Muscle of back (tissue), 13 donors: ENCODE measurements at places on chromosomes 3 and 15. TPM values are rescaled to one million over a fixed set of nuclear protein-coding genes. Genes with fewer than 3 reads are reported as not detected.

GRCh38 chr15:65032801-65033537, 3.5 kb upstream of the MTFMT start:
- no peak for DNase-seq

DNA sequence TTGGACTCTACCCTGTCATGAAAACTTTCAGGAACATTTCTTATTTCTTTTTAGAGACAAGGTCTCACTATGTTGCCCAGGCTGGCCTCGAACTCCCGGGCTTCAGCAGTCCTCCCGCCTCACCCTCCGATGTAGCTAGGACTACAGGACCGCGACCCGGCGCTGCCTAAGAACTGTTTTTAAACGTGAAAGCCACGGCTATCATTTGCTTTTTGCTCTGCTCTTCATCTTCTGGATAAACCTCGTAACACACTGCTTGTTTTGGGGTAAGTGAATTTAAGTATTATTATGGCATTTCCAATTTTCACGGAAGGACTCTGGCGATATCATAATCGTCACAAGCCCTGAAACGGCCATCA, 14.3 kb upstream of the CCNL1 start:
- DNase-seq: no peak

DNA sequence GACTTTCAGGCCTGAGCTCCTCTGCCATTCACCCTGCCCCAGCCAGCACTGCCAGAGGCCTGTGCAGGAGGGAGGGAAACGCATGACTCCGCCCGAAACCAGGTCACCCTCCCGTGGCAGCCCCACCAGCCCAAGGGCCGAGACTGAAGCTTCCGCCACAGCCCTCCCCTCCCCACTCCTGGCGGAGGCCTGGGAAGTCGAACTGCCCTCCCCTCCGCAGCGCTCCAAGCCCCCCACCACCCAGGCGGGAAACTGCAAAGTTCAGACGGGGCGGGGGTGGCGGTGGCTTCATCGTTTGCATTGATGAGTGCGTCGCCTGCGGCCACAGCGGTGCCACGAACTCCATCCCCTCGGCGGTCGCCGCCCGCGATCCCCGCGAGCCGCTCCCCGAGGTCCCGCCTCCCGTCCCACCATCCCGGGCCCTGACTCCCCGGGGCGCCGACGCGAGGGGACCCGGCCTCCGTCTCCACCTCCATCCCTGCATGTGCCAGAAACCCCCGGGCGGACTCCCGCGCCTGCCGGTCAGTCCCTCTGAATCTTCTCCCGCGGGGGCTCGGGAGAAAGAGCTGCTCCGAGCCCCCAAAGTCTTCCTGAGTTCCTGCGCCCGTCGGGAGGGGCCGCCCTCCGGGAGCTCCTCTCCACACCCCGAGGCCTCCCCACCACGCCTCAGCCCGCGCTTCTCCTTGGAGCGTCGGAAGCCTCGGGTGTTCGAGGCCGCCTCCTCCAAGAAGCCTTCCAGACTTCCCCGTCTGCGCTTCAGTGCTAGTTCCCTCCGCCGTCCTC, 698 bp downstream of the MELTF start:
- no peak for DNase-seq

DNA sequence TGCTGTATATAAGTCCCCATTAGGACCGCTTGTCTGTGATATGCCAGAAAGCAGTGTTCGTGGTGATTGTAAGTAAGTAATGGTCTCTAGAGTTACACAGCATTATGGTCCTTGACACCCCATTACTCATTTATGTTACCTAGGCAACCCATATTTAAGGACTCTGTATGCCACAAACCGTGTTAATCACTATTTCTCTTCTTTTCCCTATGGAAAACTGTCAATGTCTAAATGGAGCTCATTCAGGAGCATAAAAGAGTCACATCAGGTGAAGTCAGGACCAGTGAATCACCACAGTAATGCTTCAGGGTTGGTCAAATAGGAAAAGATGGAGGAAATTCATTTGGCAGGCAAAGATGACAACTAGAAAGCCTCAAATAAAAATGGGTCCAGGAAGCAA, 146.6 kb upstream of the PEX5L start:
- no peak for DNase-seq

The GABRB3 gene
- 2.2 TPM for polyA plus RNA-seq

The RTP1 gene
- polyA plus RNA-seq: not detected

The ZNF774 gene
- polyA plus RNA-seq: 2.7 TPM

- no peak for DNase-seq
Measured at GRCh38 chr3:176568189-176568588, 629.1 kb downstream of the TBL1XR1 start.

GRCh38 chr15:90042766-90043529, 41.8 kb downstream of the ZNF710 start:
- DNase-seq: no peak

DNA sequence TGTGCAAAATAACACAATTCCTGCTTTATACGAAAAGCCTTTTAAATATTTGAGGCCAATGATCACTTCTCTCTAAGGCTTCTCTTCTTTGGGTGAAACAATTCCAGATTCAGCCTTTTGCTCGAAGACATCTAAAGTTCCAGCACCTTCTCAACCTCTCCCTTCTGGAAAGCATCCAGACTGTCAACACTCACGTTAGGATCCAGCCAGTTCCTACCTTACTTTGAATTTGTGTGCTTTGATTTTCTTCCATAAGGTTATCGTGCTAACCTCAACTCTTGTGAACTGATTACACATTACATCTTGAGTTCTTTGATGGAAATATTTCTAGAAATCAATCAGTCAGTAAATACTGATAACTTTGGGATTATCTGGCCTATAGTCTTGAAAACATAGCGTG, 125.3 kb upstream of the ETV5 start:
- DNase-seq: no peak

GRCh38 chr15:52584414-52584813, 15.6 kb upstream of the ARPP19 start:
- DNase-seq: no peak

The GOLGA6A gene
- 0.09 TPM for polyA plus RNA-seq

The RTP3 gene
- polyA plus RNA-seq: not detected

The EPHA3 gene
- 33.2 TPM for polyA plus RNA-seq

GRCh38 chr3:151012753-151013152, 40.2 kb upstream of the CLRN1 start:
- DNase-seq: no peak

DNA sequence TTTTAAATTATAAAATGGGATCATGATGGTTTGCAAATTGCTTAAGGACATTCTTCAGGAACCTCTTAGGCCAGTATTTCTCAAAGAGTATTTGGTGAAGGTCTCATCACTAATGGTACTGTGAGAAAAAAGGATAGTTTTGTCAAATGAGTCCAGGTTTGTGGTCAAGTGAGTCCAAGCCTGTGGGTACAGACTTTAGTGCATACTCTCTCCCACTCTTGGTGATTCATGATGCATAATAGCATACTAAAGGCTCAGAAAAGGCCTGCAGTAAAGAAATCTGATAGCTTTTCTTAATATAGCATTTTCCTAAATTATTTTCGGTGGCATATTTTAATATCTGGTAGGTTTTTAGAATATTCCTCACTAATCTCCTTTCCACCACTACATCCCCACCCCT, 20.0 kb downstream of the BOC start:
- no peak for DNase-seq

DNA sequence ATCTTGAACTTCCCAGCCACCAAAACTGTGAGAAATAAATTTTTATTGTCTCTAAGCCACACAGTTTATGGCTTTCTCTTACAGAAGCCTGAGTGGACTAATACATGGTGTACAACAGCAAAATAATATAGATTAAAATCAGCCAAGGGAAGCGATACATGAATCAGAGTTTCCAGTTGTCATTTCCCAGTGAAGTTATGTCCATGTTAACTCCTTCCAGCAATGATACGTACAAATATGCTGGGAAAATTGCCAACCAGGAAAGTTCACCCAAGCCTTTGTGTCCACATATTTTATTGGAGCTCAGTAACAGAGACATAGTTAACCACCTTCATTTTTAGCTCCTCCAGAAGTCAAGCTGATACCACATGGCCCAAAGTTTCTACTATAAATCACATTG, 280.9 kb upstream of the KCNMB2 start:
- peak; percentile 37 for DNase-seq

The SERPINI1 gene
- 8.6 TPM for polyA plus RNA-seq

GRCh38 chr15:68375191-68375631, 56.8 kb downstream of the ITGA11 start:
- no peak for DNase-seq
